ENCODE measurements at places on chromosomes 2 and 18. TPM values are rescaled to one million over a fixed set of nuclear protein-coding genes. Genes with fewer than 3 reads are reported as not detected.

Gene C2orf74
- 19.8 TPM for total RNA-seq

Gene CRACDL
- 12.1 TPM for total RNA-seq

Gene ALLC
- 0.16 TPM for total RNA-seq

Gene EIF2AK3
- total RNA-seq, result 34.4 TPM

Gene TEX44
- total RNA-seq, result not detected

DNA sequence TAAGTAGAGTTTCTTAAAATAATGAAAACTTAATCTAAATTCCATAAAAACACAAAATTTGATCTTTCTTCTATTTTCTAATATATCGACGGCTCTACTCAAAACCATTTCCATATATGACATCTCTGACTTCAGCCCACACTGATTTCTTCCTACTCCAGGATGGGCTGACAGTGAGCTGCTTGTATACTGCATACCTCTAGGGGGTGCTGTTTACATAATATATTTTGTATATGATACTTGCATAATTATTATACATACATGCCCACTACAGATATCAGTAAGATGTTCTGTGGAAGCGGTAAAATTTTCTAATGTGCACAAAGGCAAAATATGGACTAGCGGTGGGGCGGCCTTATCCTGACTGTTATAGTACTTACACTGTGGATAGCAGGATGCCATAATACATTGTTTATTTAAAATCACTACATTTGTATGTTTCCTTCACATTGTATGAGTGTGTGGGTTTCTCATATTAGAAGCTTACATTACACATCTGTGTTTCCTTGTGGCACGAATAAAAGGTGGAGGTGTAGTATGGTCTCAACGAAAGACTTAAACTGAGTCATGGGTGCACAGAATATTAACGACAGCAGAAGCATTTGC is 66.1 kb upstream of the NXPH2 start:
- H3K4me1 ChIP-seq, result no peaks in the 10 kb centered on the region
- no peak for DNase-seq
- H3K27ac ChIP-seq, result no peak overlapping the region
- no peak overlapping the region for H3K4me3 ChIP-seq
- no peaks in the 10 kb centered on the region for H3K36me3 ChIP-seq
- H3K27me3 ChIP-seq, result no peaks in the 10 kb centered on the region

DNA sequence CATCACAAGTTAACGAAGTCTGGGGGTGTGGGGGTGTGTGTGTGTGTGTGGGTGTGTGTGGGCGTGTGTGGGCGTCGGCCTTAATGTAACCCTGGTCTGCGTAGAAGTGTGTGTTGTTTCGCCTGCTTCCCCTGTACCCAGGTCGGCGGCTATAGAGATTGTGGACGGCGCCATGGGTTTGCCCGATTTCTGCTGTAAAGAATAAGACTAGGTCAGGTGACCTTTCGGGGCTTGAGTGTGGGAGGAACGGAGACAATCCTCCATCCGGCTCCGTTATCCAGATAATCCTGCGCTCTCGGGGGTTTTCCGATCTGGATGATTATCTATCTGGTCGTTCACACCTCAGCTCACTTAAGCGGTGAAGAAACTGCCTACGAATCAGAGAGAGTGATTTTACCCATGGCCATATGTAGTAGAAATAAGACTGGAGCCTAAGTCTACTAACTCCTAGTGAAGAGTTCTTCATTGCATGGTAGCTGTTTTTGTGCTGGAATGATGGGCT is 543 bp downstream of the HADHB start:
- DNase-seq, result peak; percentile 31
- peak overlapping the region; percentile 83 for H3K4me3 ChIP-seq
- H3K27ac ChIP-seq, result peak overlapping the region; percentile 99
- no peaks in the 10 kb centered on the region for H3K27me3 ChIP-seq
- H3K36me3 ChIP-seq, result no peaks in the 10 kb centered on the region
- H3K4me1 ChIP-seq, result peaks cover 8% of the 10 kb centered on the region

GRCh38 chr2:31785876-31786275 is 205.1 kb upstream of the SRD5A2 start:
- no peaks in the 10 kb centered on the region for H3K4me1 ChIP-seq
- H3K36me3 ChIP-seq, result no peaks in the 10 kb centered on the region
- no peak for DNase-seq
- H3K27me3 ChIP-seq, result no peaks in the 10 kb centered on the region
- H3K4me3 ChIP-seq, result no peak overlapping the region

GRCh38 chr18:8029061-8029460 is 461.9 kb downstream of the PTPRM start:
- H3K4me1 ChIP-seq, result no peaks in the 10 kb centered on the region
- no peaks in the 10 kb centered on the region for H3K36me3 ChIP-seq
- H3K27me3 ChIP-seq, result no peaks in the 10 kb centered on the region
- H3K27ac ChIP-seq, result no peak overlapping the region
- no peak for DNase-seq

DNA sequence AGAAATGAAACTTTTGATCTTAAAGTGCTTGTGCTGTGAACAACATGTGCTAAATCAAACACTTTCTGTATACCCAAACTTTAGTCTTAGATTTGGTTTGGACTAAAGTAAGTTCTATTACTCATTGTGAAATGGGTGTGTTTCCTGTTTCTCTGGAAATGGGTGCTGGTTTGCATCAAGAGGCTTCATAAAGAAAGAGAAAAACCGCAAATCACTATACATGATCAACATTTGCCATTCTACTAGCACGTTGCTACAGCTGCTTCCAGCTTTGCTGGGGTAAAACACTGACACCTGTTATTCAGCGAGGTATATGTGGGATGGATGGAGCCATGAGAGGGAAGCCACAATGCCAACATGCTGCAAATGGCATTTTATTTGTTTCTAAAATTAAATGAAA is 547.0 kb upstream of the ACVR2A start:
- H3K4me3 ChIP-seq, result no peak overlapping the region
- peaks cover 5% of the 10 kb centered on the region for H3K4me1 ChIP-seq
- no peaks in the 10 kb centered on the region for H3K27me3 ChIP-seq
- H3K36me3 ChIP-seq, result no peaks in the 10 kb centered on the region
- no peak for DNase-seq

DNA sequence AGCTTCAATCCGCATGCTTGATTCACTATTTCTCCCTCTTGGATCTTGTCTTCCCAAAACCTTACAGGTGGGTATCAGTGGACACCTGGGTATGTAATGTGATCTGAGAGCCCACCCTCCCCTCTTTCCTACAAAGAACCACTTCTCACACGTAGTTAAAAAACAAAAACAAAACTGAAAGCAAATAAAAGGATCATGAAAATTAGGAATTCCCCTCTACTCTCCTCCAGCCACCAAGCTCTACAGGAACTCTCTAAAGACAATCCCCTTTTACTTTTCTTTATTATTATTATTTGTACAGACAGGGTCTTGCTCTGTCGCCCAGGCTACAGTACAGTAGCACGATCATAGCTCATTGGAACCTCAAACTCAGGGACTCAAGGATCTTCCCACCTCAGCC is 40.8 kb upstream of the MYO1B start:
- H3K4me3 ChIP-seq, result no peak overlapping the region
- H3K36me3 ChIP-seq, result no peaks in the 10 kb centered on the region
- H3K27me3 ChIP-seq, result no peaks in the 10 kb centered on the region
- H3K4me1 ChIP-seq, result no peaks in the 10 kb centered on the region
- DNase-seq, result no peak

- no peak overlapping the region for H3K4me3 ChIP-seq
- H3K27ac ChIP-seq, result no peak overlapping the region
- H3K27me3 ChIP-seq, result peaks cover 75% of the 10 kb centered on the region
- no peaks in the 10 kb centered on the region for H3K4me1 ChIP-seq
These were observed 1.6 kb upstream of the RTP5 start for GRCh38 chr2:241867776-241868420.

DNA sequence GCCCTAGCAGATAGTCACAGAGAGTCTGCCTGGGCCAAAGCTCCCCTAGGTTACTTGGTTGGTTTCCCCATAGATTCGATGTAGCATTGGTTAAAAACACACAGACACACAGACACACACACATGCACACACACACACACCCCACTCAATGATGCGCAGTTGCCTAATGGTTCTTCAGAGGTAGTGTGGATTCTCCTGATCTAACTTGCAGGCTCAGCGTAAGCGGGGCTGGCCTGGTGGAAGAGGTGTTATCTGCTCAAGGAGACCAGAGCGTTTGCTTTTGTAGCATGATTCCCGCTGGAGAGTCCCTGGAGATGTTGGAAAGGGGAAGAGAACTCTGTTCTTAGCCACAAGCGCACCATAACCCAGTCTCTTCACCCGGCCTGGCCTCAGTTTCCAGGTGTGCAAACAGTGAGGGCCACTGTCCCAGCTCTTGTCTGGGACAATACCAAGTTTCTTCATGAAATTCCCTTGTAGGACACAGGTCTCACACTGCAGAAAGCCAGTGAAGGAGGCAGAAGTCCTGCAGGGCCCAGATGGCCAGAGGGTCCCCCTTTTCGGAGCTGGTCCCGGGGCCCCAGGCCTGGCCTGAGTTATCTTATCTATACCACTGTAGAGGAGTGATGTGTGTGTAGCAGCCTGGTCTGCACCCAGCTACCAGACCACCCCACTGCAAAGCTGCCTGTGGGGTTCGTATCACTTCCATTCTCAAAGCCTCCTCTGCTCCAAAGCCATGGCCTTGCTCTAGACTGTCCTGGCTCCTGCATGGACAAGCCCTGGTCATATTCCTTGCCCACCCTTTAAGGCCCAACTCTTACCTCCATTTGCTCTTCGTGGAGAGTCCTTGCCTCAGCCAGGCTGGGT is 3.7 kb downstream of the ACKR3 start:
- no peaks in the 10 kb centered on the region for H3K27me3 ChIP-seq
- DNase-seq, result no peak

GRCh38 chr2:202036601-202037037 is 3.0 kb downstream of the FZD7 start:
- DNase-seq, result no peak
- H3K27ac ChIP-seq, result peak overlapping the region; percentile 99
- no peaks in the 10 kb centered on the region for H3K36me3 ChIP-seq
- peak overlapping the region; percentile 84 for H3K4me3 ChIP-seq

All from breast epithelium (tissue), 4 donors.